ENCODE measurements at places on chromosomes 3 and 15.

DNA sequence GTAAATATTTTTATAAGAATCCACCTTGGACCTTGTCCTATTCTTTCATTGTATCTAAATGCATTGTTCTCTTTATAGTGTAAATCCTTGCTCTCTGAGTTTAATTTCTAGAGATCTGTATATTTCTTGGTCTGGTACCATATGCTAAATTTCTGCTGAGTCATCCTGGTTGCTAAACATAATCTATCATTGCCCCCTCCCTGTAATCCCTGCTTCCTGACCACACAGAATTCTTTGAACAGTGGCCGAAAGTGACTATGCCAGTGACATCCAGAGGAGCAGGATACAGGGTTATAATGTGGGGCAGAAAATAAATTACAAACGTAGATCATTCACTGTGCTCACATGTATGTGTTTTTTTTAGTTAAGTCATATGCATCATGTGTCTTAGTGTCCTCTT is 143.1 kb downstream of the DIPK2A start:
- DNase-seq = no peak

GRCh38 chr3:65935724-65936123 is 103.0 kb downstream of the MAGI1 start:
- no peak for DNase-seq

DNA sequence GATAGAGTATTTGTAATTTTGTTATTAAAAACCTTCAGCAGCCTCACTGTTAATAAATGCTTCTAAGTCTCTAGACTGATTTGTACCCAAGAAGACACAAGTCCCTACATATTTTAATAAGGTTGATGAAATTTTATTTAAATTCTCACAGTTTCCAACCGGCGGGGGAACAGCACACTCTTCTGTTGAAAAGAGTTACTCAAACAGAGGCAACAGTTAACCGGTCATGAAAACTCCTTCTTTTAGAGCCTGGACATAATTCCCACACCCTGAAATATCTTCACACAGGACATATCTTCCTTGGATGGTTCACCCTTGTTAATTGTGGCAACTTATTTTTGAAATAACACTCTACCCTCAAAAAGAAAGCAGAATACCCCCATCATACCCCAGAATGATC is 278.8 kb downstream of the FOXP1 start:
- DNase-seq = no peak

DNA sequence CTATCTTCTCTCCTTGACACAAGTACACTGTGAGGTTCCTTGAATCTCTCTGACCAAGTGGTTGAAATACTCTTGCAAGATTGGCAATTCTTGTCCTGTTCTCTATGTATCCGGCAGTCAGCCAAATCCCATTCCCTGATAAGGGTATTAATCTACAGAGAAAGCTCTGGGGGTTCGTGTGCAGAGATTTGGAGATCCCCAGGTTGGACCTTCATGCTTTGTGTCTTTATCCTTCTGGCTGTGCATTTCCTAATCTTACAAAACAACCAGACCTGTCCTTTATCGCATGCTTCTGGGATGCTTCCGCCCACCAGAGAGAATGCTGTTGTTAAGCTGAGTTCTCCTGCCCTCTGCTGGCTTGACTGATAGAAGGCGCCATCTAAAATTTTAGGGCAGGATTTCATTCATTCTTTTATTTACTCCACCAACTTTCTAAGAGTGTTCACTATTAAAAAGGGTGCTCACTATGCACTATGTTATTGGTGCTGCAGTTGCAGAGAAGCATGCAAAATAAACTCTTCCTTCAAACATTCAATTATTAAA is 8.6 kb upstream of the SST start:
- DNase-seq = no peak

- no peak for DNase-seq
Measured at GRCh38 chr3:180408654-180409053, 193.3 kb upstream of the TTC14 start.

- DNase-seq = no peak
Measured at GRCh38 chr3:66625505-66626216, 124.8 kb upstream of the LRIG1 start.

GRCh38 chr15:73568564-73569280 is 64.5 kb downstream of the NPTN start:
- no peak for DNase-seq

DNA sequence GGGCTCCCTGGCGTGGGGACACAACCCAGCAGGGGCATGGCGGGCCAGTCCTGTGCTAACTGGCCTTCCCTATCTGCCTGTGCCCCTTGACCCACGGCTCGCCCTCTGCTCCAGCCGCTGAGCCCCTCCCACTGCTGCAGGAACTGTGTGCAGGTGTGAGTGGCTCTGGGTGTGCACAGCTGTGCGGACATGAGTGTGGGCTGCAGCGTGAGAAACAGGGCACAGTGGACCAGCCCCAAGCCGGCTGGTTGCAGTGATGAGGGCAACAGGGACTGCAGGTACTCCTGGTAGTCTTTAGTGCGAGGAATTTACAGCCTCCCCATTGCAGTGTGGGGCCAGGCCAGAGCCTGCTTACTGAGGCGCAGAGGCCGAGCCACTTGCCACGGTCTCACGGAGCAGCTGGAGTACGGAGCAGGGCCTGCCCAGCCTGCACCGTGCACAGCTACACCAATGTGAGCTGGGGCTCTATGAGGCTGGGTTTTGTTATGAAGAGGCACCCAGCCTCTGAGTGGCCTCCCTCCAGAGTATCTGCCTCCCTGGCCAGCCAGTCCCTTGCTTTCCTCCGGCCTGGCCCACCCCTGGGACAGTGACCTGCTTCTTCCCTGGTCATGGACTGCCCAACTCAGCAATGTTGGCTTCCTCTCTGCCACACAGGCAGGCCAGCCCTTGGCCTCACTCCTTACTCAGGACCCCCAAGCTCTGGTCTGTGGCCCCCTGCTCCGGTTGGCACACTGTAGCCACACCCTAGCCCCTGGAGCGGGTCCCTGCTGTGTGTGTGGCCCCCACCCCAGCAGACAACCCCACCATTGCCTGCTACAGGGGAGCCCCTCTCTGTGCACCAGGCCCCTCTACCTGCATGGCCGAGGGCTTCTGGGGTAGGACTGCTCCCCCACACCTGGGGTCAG is 47.8 kb downstream of the PLXNA1 start:
- no peak for DNase-seq

DNA sequence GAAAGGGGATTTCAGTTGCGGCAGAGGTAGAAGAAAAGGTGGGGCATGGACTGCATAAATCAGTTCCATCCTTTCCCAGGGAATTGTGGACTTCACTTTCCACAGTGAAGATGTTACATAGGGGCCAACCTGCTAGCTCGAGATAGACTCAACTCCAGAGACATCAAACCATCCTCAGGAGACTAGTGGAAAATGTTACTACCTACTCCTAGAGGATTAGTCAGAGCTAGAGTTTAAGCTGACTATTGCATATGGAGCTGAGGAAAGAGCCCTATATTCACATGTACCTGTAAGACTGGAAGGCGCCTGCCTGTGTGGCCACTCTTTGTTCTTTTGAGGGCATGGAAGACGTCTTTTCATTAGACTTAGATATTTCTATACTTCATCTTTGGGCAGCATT is 69.2 kb downstream of the KLHL25 start:
- DNase-seq = no peak

DNA sequence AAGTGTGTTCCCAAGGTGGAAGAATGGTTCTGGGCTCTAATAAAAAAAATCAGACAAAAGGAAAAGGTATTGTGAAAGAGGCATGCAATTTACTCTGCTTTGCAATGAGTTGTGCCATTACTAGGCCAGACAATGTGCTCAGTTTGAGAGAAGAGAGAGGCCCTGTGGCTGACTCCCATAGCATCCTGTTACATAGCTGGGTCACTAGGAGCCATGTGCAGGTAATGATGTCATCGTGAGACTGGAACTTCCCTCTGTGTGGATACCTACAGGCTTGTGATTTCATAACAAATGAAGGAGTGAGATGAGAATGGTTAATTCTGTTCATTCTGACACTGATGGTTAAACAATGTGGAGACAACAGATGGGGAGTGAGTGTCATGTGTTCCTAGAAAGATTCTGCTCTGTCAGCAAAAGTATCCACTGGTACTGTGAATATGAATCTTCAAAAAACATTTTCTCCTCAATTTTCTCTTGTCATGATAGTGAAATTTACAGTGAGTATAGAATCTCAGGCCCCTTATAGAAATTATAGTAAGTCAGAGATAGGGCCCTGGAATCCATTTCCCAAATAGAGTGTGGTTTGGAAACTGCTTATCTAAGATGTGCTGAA is 648.7 kb upstream of the DPPA4 start:
- DNase-seq = no peak

- no peak for DNase-seq
Measured at GRCh38 chr3:33833408-33834095, 35.1 kb downstream of the PDCD6IP start.

DNA sequence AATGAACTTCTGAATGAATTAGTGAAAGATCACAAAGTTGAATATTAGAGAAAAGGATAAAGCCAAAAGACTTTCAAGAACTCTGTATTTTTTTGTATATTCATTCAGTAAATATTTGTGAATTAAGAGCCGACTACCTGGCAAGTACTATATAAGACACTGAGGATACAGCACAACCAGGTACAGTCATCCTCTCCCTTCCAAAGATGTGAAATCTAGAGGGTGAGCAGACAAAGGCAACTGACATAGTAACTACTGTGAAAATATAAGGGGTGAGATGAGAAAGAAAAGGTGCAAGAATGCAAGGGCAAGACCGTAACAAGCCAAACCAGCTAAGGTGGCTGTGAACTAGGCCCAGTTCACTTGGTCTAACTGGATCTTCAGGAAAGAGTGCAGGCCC is 974.6 kb upstream of the CFAP20DC start:
- DNase-seq = no peak

All from stimulated activated CD8-positive, alpha-beta memory T cell treated with anti-CD3 and anti-CD28 coated beads, Interleukin-15, amount 100 ng/mL, for 1 hour (primary cell).